ENCODE measurements at places on chromosomes 2 and 18. TPM values are rescaled to one million over a fixed set of nuclear protein-coding genes. Genes with fewer than 3 reads are reported as not detected.

DNA sequence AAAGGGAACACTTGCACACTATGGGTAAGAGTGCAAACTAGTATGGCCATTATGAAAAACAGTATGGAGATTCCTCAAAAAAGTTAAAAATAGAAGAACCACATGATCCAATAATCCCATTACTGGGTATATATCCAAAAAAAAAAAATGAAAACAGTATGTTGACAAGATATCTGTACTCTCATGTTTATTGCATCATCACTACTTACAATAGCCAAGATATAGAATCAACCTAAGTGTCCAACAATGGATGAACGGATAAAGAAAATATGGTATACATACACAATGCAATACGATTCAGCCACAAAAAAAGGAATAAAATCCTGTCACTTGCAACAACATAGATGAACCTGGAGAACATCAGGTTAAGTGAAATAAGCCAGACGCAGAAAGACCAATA lies 73.3 kb downstream of the LOXHD1 start:
- DNase-seq, result no peak

GRCh38 chr2:217666338-217666737 lies 336.5 kb downstream of the TNS1 start:
- no peak for DNase-seq

- no peak for DNase-seq
Measured at GRCh38 chr18:31356025-31356424, 20.6 kb upstream of the DSG4 start.

The STAT4 gene
- 4.8 TPM for total RNA-seq

DNA sequence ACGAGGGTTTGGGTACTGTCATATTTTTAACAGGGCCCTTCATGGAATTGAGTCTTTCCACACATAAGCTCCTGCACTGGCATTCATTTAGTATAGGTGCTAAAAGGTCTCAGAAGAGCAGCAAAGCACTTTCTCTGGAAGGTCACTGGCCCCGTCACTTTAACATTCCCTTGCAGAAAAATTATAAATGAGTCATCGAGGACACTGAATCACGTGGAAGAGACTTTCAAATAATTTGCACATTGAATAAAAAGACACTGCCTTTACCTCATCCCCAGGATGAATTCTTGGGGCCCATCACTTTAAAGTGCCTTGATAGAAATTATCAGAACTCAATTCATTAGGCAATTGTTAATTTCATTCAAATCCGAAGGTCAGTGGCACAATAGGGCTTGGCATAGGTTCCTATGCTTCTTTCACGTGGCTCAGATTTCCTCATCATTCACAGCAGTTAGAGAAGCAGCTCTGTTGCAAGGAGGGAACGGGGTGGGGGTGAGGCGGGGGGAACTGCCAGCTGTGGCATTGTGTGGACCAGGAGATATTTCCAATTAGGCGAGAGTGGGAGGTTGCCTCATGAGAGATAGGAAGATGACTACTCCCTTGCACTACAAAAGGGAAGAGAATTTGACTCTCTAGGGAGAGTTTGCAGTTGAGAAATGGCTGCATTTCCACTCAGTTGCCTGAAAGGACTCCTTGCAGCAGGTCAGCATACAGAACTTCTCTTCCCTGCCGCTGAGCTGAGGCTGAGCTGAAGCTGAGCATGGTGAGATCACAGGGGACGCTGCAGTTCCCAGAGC lies 86.3 kb upstream of the NPAS2 start:
- no peak for DNase-seq

GRCh38 chr2:26772064-26773001 lies 8.2 kb downstream of the SLC35F6 start:
- peak; percentile 95 for DNase-seq

- no peak for DNase-seq
Measured at GRCh38 chr18:23487738-23488570, 15.4 kb upstream of the RMC1 start.

- DNase-seq, result no peak
Measured at GRCh38 chr2:69720404-69720803, 21.5 kb upstream of the ANXA4 start.

DNA sequence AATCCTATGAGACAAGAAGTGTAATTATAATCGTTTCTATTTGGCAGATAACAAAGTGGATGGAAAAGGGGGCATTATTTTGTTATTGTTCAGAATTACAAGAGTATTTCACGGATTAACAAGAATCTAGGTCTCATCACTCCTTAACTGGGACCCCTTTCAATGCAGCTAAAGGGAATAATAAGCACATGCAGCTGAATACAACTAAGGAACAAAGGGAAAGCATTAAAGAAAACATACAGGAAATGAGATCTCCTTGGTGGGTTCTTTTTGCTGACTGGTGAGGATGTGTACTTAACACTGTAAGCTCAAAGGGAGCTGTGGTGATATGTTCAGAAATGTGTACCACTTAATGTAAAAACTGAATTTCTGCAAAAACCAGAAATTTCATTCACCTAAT lies 140.5 kb upstream of the WDSUB1 start:
- no peak for DNase-seq

The CCDC141 gene
- total RNA-seq, result 90.3 TPM

GRCh38 chr2:10075571-10076209 lies 4.5 kb downstream of the CYS1 start:
- no peak for DNase-seq

- no peak for DNase-seq
Measured at GRCh38 chr2:23453836-23454460, 69.0 kb downstream of the KLHL29 start.

DNA sequence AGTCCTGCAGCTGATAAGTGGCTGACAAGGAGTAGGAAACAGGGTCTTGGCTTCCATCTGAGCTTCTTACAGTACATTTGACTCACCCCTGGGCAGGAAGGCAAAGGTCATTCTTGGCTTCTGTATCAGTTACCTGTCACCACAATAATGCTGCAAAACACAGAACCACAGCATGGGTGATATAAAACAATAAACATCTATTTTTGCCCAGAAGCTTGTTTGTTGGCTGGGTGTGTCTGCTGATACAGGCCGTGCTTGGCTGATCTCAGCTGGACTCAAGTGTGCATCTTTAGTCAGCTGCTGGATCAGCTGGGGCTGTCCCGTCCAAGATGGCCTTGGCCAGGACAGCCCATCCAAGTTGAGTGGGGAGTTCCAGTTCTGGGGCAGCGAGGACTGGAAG lies 34.7 kb downstream of the ONECUT2 start:
- DNase-seq, result no peak

DNA sequence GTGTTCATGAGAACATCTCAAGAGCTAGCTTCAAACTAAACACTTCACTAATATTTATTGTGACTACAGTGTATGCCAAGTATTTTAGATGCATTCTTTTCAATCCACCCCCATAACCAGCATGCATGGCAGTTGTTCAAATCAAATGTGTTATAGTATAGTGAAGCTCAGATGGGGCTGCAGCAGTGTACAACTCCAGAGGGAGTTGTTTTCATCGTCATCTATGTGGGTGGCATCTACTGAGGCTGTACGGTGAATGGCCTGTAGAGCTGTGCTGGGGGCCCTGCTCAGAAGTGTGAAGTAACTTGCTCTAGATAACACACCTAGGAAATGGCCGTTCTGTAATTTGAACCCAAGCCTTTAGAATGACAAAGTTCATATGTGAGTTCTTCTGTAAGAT lies 71.8 kb upstream of the LRATD1 start:
- DNase-seq, result no peak

The ALK gene
- 0.20 TPM for total RNA-seq

DNA sequence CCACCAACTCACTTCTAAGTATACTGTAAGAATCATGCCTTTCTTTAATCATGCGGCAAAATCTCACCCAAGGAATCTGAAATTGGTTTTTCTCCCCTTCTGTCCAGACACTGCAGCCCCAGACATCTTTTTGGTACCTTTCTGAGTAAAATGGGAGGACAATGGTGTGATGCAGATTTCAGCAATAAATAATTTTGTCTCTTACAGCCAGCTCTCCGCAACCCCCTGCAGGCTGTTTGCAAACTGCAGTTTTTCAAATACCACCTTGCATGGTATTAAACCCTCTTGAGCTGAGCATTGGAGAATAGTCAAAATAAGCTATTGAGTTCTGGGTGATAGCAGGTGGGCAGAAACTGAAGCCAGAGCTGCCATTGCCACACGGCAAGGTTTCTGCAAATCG lies 32.2 kb downstream of the GPR39 start:
- no peak for DNase-seq

The TRABD2A gene
- total RNA-seq, result 0.52 TPM

The G6PC2 gene
- total RNA-seq, result not detected

DNA sequence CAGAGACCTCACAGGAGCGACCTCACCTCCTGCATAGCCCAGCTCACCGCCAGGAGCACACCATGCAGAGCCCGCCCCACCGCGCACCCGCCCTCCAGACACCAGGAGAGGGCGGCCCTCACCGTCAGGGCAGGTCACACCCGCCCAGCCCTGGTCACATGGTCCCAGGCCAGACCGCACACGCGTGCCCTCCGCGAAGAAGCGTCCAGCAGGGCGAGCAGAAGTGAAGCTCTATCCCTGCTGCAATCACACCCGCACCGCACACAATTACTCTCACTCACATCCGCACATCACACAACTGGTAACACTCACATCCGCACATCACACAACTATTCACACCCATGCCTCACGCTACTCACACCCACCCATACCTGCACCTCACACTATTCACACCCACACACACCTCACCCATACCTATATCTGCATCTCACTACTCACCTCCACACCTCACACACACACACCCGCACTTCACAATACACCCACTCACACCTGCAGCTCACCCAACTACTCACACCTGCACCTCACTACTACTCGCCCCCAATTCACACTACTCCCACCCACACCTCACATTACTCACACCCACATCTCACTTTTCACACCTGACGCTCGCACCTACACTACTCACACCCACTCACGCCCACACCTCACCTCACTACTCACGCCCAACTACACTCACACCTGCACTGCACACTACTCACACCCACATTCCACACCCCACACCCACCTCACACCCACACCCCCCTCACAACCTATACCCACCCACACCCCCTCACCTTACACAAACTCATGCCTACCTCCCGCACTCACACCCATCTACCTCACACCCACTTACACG lies 242.0 kb downstream of the HDAC4 start:
- DNase-seq, result no peak

GRCh38 chr2:74026687-74027241 lies 42.1 kb downstream of the TET3 start:
- no peak for DNase-seq

- DNase-seq, result no peak
Measured at GRCh38 chr2:217834057-217834620, 168.7 kb downstream of the TNS1 start.

GRCh38 chr2:240391111-240392051 lies 44.1 kb upstream of the GPC1 start:
- DNase-seq, result no peak

DNA sequence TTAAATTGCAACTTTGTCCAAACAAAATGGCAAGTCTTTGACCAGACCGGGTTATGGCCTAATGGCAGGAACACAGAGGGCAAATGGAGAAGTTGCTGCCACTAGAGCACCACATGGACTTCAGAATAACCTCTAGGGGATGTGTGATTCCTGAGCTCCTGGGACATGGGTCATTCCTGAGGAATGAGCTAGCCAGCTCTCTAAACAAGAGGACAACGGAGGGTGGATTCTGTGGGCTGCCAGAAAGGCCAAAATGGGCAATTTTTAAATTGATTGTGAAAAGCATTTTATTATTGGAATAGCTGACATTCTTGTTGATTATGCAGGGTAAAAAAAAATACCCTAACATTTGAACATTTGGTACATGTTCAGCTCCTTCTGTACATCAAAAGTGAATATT lies 109.8 kb upstream of the FZD5 start:
- no peak for DNase-seq

DNA sequence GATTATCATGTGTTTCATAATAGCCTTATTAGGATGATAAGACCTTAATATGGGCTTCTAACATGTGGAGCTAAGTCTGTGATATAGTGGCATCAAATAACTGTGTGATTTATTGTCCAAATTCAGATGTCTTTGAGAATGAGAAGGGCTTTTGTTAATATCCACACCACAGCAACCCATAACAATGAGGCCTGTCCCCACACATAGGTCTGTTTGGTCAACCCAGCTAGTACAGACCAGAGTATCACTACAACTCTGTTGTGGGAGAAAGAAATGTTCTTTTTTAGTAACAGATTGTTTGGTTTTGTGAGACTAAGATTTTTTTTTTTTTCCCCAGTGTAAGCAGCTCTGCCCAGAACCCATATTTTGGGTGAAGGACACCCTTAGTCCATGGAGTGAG lies 439.2 kb downstream of the PIK3C3 start:
- DNase-seq, result no peak

DNA sequence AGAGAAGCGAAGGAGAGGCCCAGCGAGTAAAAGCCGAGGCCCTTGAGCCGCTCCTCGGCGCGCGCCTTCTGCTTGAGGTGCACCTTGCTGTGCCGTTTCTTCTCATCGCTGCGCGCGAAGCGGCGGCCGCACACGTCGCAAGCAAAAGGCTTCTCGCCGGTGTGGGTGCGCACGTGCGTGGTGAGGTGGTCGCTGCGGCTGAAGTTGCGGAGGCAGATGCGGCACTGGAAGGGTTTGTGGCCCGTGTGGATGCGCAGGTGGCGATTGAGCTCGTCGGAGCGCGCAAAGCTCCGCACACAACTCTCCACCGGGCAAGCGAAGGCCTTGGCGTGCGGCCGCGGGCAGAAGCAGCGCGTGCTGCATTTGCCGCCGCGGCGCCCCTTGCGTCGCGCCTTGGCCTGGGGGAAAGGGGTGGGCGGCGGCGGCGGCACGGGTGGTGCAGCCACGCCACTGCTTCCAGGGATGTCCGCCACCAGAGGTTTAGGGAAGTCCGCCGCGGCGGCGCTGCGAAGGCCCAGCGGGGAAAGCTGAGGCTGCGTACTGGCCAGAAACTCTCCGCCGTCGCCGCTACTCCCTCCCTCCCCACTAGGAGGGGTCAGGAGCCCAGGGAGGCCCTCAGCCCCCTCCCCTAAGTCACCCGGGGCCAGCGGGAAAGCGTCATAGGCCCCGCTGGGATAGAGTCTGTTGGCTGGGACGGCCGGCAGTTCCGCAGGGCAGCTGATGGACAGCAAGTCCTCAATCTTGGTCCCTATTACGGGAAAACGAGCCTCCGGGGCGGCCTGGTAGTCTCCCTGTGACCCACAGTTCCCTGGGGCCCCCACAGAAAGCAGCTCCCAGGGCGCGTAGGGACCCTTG lies 1.7 kb downstream of the EGR4 start:
- DNase-seq, result no peak

All from mucosa of gallbladder (tissue), 1 donor.